Activated CD4-positive, alpha-beta T cell treated with anti-CD3 and anti-CD28 coated beads, Interleukin-2, Interleukin-6, amounts not matched to agents 100 ng/mL and 50 ng/mL, durations not matched to agents 16 hours and 8 hours (primary cell): ENCODE measurements at places on chromosomes 7 and 10.
A peak's percentile ranks its signal among the peaks of the same experiment; 100 is the strongest.

- DNase-seq, result no peak
These were observed at the start of gene CLDN4 for GRCh38 chr7:73830681-73831583. Gene CLDN4 (plus strand): TSS chr7:73830996. CDS start chr7:73831202, 206 bp downstream.

- no peak for DNase-seq
These were observed 28.5 kb downstream of the SMURF1 start for GRCh38 chr7:99115379-99115778.

DNA sequence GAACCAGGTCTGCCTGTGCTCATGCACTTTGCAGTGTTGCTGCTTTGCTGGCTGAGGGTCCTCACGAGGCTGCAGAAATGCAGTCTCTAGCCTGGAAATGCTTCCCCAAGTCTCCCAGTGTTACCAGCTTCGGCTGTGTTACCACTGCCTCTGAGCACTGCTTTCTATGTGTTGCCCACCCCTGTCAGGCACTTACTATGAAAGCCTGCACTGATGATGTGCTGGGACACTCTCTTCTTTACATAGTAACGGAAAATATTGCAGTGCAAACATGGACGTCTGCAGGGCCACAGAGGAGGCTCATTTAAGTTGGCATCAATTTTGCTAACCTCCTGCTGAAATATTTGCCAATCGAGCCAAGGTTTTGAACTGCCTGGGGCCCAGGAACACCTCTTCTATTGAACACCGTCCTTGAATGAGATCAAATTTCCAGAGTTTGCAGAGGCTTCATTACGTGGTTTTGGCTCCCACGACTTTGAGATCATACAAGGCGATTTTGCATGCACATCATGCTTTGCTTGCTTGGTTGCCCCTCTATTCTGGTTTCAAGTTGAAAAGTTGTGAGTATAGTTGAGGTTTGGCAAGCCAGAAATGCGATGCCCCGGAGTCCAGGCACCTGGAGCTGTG lies 404.7 kb upstream of the PODXL start:
- no peak for DNase-seq

DNA sequence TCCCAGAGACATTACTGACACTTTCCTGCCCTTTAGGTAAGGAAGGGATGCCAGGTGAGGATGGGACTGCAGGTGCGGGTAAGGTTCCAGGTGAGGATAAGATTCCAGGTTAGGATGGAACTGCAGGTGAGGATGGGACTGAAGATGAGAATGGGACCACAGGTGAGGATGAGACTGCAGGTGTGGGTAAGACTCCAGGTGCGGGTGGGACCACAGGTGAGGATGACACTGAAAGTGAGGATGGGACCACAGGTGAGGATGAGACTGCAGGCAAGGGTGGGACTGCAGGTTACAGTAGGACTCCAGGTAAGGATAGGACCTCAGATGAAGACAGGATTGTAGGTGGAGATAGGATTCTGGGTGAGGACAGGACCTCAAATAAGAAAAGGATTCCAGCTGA lies 322.3 kb downstream of the WDR37 start:
- no peak for DNase-seq

DNA sequence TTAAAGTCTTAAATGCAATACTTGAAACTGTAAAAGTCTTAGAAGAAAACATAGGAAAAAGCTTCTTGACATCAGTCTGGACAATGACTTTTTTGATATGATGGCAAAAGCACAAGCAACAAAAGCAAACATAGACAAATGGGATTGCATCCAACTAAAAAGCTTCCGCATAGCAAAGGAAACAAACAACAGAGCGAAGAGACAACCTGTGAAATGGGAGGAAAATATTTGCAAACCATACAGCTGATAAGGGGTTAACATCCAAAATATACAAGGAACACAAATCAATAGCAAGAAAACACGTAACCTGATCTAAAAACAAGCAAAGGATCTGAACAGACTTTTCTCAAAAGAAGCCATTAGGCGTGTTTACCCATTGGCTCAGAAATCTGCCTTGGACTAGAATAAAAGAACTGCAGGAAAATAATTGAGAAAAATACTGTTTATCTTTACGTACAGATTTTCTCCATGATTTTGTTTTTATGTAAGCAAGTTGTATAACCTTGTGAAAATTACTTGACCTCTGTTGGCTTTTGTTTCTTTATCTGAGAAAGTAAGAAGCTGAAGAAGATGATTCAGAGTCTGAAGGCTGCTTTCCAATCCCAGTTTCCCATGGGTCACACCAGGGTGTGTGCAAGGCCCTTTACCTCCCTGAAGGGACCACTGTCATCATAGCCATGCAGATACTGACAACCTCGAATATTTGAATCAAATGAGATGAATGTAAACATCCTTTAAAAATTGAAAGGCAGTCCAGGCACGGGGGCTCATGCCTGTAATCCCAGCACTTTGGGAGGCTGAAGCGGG lies 99.1 kb upstream of the LANCL2 start:
- no peak for DNase-seq

DNA sequence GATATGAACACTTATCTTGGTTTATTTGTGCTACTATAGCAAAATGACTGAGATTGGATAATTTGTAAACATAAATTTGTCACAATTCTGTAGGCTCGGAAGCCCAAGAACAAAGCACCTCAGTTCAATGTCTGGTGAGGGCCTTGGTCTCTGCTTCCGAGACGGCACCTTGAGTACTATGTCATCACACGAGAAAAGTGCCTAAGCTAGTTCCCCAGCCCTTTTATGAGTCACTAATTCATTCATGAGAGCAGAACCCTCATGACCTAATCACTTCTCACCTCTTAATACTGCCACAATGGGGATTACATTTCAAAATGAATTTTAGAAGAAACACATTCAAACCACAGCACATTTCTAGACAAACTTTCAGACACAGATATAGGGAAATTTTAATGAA lies 52.0 kb upstream of the PRSS1 start:
- no peak for DNase-seq

DNA sequence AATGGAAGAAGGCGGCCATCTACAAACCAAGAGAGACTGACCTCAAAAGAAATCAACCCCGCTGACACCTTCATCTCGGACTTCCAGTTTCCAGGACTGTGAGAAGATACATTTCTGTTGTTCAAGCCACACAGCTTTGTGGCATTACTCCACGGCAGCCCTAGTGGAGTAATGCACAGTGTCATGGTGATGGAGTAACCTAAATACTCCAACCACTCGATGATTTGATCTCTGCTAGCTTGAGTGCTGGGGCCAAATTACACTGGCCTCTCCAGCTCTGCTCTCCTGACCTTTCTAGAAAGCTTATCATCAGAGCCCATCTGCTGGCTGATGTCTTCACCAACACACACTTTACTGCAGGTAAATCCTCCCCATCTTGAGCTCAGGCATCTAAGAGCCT lies 52.2 kb downstream of the GALNT17 start:
- DNase-seq, result no peak

- DNase-seq, result no peak
These were observed 103.4 kb downstream of the SRPK2 start for GRCh38 chr7:105285118-105285874.

DNA sequence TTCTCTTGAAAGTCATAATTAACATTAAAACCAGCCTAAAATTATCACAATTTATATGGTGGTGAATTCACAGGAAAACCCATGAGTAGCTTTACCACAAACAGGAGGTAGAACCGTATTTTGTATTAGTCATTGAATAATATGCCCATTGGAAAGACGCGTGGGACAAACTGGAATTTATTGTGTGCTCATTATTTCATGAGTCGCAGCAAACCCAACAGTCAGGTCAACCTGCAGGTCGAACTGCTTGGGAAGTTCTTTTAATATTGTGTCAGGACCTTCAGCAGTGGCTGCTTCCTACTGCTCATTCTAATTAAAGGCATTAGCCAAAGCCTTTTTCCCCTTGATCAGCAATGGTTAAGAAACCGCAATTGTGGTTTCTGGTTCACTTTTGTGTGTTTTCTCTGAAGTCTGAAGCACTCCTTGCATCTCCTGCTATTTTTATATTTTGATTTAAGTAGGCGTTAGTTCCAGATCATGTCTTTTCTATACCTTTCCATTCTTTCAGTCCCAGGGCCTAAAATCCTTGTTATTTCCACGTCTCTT lies 100.1 kb downstream of the RAB11FIP2 start:
- no peak for DNase-seq

- DNase-seq, result peak; percentile 47
These were observed 68.0 kb downstream of the LANCL2 start for GRCh38 chr7:55432939-55433784.
